ENCODE measurements at places on chromosomes 13 and 19.

DNA sequence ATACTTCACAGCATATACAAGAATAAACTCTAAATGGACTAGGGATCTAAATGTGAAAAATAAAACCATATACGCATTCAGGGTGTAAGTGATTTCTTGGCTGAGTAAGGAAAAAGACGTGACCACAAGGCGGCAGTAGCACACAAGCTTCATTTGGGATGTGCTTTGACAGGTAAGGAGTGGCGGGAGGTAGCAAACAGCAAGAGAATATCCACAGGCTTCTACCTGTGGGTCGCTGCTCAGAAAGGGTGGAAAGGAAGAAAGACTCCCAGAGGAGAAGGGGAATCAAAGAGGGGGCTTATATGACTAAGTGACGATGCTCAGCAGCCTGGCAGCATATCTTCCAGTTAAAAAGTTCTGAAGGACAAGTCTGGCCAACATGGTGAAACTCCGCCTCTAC, 2.5 kb upstream of the ZNF121 start:
- DNase-seq: peak; percentile 60

DNA sequence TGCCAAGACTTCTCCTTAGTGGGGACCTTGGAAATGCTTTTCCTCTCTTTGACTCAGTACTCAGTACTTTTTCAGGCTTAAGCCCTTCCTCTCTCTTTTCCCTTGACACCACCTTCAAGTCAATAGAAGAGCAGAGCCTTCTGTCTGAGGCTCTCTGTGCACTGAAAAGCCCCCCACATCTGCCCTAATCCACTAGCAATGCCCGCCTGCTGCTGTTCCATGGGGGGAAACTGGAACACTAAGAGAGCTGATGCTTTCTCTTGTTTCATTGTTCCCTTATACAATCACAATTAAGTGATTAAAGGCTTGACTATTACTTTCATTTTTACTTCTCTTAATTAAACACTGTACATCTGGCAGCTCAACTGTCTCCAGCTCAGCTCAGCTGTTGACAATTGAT, 254.5 kb downstream of the SLITRK6 start:
- DNase-seq: no peak

GRCh38 chr19:17721821-17722220, 2.5 kb downstream of the MAP1S start:
- DNase-seq: no peak

GRCh38 chr19:2167896-2168618, 4.3 kb downstream of the DOT1L start:
- no peak for DNase-seq

GRCh38 chr13:80341101-80341755, at the start of gene SPRY2:
TSS of gene SPRY2 (minus strand) at chr13:80341126. CDS start at chr13:80337705, 3,421 bp downstream.
- DNase-seq: no peak

DNA sequence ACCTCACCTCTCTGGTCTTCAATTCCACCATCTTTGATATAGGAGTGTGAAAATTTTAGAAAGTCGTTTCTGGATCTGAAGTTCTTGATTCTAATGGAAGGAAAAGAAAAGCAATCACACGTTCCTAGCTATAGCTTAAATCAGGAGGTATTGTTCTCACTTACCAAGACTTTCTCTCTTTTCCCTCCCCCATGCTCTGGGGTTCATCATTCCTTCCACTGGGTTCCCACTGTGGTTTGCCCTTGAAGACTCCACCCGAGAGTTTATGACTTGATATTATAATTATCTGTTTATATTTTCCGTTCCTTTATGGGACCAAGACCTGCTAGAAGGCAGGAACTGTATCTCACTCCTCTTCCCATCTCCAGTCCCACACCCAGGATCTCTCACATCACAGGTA, 76.6 kb downstream of the AKAP11 start:
- DNase-seq: no peak

- no peak for DNase-seq
These were observed 86.0 kb downstream of the ING1 start for GRCh38 chr13:110799246-110800236.

- peak; percentile 17 for DNase-seq
These were observed at the start of gene RHPN2 for GRCh38 chr19:33064792-33065550. TSS of gene RHPN2 (minus strand) at chr19:33064888. CDS start at chr19:33064852, 36 bp downstream.

DNA sequence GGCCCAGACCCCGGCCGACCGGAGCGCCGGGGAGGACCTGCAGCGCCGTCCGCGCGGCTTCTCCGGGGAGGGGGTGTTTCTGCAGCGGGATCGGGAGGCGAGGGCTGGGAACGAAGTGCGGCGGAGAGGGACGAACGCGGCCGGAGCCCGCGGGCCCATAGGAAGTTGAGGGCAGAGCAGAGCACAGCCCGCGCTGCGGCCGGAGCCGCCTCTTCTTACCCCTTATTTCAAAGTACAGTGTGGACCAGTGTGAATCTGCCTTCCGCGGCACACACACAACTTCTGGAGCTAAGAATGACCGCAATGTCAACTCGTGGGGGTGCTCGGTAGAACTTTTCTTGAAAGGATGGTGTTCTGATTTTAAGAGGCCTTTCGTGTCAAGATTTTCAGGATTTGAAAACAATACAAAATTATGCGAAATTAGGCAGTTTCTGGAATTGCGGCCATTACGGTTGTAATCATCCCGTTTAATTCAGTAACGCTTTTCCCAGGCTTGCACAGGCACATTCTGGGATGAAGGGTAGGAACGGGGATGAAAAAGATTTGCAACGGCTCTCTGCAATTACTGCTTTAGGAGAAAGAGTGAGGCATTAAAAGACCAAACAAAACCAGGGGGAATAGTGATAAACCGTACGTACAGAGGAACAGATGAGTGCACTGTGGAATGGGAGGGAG, 821 bp downstream of the TDRD3 start:
- DNase-seq: peak; percentile 24

DNA sequence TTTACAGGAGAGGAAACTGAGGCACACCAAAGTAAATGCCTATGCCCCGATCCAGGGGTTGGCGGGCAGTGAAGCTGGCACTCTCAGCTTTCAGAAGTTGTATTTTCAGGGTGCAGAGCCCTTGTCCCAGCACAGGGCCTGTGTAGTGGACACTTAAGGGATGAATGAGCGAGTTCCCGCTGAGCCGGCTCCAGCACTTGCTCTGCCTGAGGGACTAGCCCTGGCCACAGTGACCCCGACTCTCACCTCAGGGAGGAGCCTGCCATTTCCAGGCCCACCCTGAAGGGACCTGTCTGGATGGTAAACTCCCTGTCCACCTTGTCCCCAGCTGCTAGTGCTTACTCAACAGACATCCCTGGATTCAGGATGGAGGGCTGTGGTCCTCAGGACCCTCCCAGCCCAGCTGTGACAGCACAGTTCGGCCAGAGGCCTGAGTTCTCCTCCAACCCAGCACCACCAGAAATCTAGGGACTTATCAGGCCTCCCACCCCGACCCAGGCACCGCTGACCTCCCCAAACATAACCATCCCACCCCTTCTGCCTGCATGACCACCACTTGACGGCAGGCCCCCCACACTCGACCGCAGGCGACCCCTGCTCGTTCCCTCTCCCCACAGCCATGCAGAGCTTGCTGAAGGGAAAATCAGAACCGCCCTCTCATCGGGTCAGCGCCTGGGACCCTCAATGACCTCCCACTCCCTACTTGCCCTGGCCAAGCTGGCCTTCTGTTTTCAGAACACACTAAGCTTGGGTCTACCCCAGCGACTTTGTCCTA, 8.4 kb downstream of the PPP6R1 start:
- no peak for DNase-seq

DNA sequence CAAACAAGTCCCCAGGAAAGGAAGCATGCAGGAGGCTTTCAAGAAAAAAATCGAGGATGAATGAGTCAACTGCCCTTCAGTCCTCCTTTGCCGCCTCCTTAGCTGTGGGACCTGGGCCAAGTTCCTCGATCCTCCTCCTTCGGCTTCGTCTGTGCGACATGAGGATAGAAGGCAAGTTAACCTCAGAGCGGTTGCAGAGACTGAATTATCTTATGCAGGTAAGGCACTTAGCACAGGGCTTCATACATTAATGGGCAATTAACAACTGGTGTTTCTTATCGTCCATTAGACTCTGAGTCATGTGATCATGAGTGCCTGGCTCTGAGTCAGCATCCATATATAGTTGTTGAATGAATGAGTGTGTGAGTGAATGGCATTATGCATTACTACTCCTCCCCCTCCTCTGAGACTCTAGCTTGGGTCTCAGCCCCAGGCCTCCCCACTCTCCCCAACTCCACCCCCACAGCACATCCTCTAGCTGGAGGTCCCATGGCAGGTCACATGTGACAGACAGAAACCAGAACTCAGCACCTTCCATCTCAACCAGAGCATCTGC, 1.6 kb upstream of the TTC9B start:
- DNase-seq: peak; percentile 43

GRCh38 chr13:19161308-19161707, 20.3 kb downstream of the TUBA3C start:
- DNase-seq: no peak

GRCh38 chr19:38221919-38222830, 1.8 kb downstream of the DPF1 start:
- no peak for DNase-seq

DNA sequence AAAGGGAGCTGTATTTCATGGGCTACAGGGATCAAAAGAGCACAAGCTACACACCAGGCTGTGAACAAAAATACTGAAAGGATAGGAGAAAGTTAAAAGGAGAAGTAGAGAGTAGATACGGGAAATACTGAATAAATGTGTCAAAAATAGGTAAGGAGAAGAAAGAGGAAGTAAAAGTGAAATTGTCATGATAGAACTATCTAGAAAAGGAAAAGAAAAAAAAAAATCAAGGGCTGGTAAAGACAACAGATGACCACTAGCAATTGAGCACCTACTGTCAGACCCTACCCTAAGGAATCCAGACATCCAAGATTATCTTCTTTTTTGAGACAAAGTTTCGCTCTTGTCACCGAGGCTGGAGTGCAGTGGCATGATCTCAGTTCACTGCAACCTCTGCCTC, 4.8 kb downstream of the RUBCNL start:
- DNase-seq: no peak

- DNase-seq: no peak
These were observed 1573.1 kb downstream of the EFNB2 start for GRCh38 chr13:104962411-104962810.

DNA sequence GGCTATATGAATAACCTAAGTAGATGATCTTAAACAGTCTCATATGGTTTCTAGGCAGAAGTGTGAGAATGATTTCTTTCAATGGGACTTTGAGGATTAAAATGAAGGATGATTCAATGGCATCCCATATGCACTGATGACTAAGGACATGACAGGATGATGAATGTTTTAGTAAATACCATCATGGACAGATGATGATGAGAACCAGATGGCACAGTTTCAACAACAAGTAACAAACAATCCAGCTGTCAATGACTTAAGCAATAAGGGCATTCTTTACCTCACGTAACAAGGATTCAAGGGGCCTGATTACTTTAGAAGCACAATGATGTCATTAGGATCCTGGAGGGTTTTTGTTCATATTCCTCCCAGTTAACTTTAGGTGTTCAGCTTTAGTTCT, 2678.4 kb downstream of the PCDH9 start:
- no peak for DNase-seq

GRCh38 chr19:34316741-34317301, 48.2 kb upstream of the GPI start:
- no peak for DNase-seq

DNA sequence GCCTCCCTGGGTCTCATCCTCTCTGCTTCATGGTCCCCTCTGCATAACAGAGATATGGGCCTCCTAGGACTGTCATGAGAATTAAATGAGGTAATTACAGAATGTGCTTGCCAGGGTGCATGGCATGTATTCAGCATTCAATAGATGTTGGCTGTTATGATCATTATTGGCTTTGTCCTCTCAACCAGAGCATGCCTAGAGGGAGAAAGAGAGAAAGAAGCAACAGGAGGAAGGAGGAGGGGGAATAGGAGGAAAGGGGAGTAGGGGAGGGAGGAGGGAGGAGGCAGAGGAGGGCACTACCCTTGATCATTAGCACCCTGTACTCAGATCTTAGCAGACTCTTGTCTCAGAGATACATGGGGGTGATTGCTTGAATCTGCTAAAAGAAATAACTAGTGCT, 41.0 kb upstream of the SIAH3 start:
- no peak for DNase-seq

DNA sequence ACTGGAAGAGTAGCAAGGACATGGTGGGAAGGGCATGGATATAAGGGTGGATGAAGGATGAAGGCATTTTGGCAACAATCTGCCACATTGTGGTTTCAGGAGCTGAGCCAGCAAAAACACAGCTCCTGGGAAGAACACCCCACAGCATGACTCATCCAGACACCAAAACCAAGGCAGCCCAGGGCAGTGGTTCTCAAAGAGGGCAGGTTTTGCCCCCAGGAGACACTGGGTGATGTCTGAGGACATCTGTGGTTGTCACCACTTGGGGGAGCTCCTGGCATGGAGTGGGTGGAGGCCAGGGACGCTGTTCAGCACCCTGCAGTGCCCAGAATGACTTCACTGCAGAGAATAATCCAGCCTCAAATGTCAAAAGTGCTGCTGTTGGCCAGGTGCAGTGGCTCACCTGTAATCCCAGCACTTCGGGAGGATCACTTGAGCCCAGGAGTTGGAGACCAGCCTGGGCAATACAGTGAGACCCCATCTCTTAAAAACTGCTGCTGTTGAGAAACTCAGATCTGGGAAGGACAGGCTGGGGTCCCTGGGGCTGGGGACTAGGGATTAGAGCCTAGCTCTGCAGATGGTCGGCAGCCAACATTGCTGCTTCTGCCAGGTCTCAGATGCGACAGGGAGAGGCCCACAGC, 16.1 kb downstream of the ZFR2 start:
- DNase-seq: peak; percentile 21

- DNase-seq: no peak
These were observed 208.9 kb downstream of the DNAJC15 start for GRCh38 chr13:43232144-43232872.

DNA sequence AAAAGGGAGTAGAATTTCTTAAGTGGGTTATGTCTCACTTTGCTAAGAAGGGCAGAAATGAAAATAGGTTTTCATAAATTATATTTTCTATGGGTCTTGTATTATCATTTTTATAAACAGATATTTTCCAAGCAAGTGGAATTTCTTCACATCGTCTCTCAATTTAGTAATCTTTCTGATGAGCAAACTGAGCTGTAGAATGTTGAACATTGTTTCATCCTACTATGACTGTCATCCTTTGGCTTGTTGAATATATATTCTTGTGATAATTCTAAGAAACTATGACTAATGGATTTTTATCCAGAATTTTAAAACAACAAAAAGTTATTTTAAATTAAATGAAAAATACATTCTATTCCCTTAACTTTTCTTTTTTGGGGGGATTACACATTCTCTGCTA, 313.8 kb downstream of the ENOX1 start:
- no peak for DNase-seq

DNA sequence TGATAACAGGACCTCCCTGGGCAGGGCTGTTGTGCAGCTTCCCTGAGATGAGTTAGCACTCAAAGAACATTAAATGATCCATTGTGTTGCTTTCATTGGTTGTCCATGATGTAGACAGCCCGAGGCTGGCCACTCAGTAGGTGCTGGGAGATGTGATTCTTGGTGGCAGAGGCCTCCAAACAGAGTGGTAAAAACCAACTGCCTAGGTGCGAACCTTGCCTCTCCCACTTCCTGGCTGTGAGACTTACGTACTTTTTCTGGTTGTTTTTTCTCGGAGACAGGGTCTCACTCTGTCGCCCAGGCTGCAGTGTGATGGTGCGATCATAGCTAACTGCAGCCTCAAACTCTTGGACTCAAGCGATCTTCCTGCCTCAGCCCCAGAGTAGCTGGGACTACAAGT, 6.2 kb downstream of the SARS2 start:
- no peak for DNase-seq
